Upper lobe of right lung (tissue), 1 donor: ENCODE measurements at places on chromosomes 6 and 20.

GRCh38 chr20:62606551-62607201 lies 35.6 kb upstream of the SLCO4A1 start:
- DNase-seq = no peak
- peaks cover 26% of the 10 kb centered on the region for H3K4me1 ChIP-seq
- H3K36me3 ChIP-seq = no peaks in the 10 kb centered on the region
- no peak overlapping the region for H3K27ac ChIP-seq
- H3K4me3 ChIP-seq = no peak overlapping the region
- H3K27me3 ChIP-seq = peaks cover 7% of the 10 kb centered on the region

DNA sequence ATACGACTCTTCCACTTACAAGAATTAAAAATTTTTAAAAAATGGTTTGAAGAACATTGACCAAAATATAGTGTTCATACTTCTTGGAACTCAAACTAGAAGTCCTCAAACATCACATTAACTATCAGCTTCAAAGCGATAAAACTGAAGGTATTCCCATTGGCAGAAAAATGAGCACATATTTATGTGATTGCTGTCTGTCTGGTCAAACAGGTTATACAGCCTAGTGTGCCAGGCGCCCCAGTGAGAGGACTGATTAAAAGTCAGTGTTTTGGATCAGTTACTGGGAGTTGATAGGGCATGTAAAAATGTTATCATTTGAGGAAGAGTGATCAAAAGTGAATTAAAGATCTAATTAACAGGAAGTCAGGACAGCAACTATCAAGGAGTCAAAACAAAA lies 738.8 kb downstream of the HDGFL1 start:
- no peaks in the 10 kb centered on the region for H3K4me1 ChIP-seq
- no peak overlapping the region for H3K27ac ChIP-seq
- H3K4me3 ChIP-seq = no peak overlapping the region
- H3K27me3 ChIP-seq = no peaks in the 10 kb centered on the region
- no peak for DNase-seq
- no peaks in the 10 kb centered on the region for H3K36me3 ChIP-seq

DNA sequence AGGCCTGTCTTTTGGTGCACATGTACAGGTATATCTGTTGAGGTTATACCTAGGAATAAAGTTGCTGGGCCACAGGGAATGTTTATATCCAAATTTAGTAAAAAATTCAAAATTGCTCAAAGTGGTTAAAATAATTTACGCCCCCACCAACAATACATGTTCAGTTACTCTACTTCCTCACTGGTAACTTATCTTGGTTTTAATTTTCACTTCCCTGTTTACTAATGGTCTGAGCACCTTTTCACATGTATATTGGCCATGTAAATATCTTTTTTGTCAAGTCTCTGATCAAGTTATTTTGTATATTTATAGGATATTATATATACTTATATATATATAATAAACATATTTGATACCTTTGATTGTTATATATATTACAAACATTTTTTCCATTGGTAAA lies 9.7 kb downstream of the PDE7B start:
- H3K4me1 ChIP-seq = no peaks in the 10 kb centered on the region
- H3K27ac ChIP-seq = no peak overlapping the region
- no peak for DNase-seq
- no peak overlapping the region for H3K4me3 ChIP-seq
- H3K27me3 ChIP-seq = no peaks in the 10 kb centered on the region

- H3K27ac ChIP-seq = no peak overlapping the region
- H3K4me1 ChIP-seq = no peaks in the 10 kb centered on the region
- DNase-seq = no peak
- H3K27me3 ChIP-seq = no peaks in the 10 kb centered on the region
Observed at GRCh38 chr6:58113960-58114359, 796.5 kb downstream of the PRIM2 start.

DNA sequence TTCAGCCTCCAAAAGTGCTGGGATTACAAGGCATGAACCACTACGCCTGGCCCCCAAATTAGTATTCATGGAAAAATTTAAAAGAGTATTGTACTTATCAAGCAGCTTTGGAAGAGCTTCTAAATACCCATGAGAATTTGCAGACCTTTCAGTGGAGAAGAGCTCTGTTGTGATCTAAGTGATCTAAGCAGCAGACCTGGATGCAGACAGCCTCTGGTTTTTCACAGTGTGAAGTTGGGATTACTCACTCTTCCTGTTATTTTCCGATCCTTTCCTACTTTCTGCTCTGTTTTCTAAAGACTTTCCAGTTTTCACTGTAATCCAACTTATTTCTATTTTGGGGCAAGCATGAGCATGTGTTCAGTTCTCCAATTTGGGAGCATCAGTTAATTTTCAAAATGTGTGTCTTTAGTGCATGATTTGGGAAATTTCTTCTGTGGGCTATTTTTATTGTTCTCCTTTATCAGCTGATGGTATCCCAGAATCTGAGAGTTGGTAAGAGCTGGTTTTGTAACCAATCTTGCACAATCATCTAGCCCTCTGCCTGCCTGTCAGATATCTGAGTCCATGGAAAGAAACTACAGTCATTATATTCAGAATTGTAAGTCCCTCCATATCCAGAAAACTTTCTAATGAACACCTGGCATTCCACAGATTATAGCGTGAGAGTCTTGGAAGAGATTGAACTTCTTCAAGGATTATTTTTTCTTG lies 207.7 kb upstream of the DTNBP1 start:
- H3K27ac ChIP-seq = no peak overlapping the region
- DNase-seq = no peak
- H3K36me3 ChIP-seq = no peaks in the 10 kb centered on the region
- H3K4me1 ChIP-seq = peaks cover 9% of the 10 kb centered on the region
- H3K27me3 ChIP-seq = no peaks in the 10 kb centered on the region

- H3K4me3 ChIP-seq = no peak overlapping the region
- H3K36me3 ChIP-seq = no peaks in the 10 kb centered on the region
- H3K27ac ChIP-seq = no peak overlapping the region
Observed at GRCh38 chr6:90072501-90072900, 178.2 kb downstream of the GJA10 start.

DNA sequence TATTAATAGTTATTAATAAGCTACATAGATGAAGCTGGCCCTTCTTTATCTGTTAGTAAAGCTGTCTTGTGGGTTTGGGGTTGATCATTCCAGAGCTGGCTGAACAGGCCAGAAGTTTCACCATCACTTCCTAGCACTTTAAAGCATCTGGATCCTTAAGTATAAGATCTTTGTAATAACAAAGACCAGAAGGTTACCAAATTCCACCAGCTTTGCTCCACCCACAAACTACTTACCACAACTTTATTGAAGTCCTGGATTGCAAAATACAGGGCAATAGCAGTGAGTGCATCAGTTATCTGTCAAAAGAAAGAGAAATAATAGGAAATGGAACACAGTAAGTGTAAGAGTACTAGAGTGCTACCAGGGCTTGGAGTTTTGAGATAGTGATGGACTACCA lies 33.0 kb downstream of the PIGU start:
- no peak for DNase-seq
- no peaks in the 10 kb centered on the region for H3K4me1 ChIP-seq
- no peaks in the 10 kb centered on the region for H3K36me3 ChIP-seq
- no peak overlapping the region for H3K27ac ChIP-seq
- no peaks in the 10 kb centered on the region for H3K27me3 ChIP-seq

DNA sequence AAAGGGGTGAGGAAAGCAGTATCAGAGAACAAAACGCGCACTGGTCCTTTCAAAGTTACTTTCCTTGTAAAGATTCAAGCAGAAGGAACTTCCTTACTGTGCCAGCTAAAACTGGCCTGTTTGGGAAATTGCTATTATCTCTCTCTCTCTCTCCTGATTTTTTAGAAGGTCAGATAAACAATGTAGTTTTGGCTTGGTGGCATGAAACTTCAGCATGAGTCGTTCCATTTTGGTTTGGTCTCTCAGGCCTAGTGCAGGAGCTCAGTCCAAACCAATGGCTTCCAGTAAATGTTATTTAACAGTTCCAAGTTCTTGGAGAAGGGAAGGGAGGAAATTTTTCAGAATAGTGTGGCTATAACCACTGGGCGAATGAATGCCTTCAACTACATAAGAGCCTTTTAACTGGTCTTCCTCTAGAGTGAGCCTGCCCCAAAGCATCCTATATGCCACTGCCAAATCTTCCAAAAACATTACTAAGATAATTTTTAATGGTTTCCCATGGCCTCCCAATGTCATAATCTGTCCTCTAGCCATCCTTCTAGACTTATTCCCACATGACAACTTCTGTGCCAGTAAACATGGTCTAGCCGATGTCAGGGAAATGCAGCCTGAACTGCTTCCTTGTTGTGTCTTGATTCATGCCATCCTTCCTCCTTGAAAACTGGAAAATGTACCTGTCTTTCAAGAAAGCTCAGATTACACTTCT lies 9.1 kb upstream of the SNX9 start:
- H3K4me3 ChIP-seq = no peak overlapping the region
- no peaks in the 10 kb centered on the region for H3K27me3 ChIP-seq
- H3K27ac ChIP-seq = peak overlapping the region; percentile 70

- H3K27me3 ChIP-seq = peaks cover 14% of the 10 kb centered on the region
- H3K4me1 ChIP-seq = no peaks in the 10 kb centered on the region
- H3K36me3 ChIP-seq = no peaks in the 10 kb centered on the region
- DNase-seq = no peak
Observed at GRCh38 chr6:32794510-32794909, 22.3 kb downstream of the HLA-DOB start.

DNA sequence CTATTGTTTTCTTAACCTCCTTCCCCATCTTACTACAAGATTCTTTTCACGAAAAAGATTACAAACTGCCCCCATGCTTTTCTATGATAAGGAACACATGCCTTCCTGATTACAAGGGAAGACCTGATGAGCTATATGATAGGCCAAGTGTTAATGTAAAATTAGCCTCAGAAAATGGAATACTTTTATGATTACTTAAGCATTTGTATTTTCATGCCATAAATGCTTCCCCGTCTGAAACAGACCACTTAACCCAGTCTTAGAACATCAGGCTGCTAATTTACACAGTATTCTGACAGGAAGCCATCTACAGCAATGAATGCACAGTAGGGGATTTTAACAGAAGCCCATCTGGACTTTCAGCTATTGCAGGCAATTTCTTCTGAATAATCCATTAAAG lies 274.9 kb downstream of the HAO1 start:
- no peak overlapping the region for H3K4me3 ChIP-seq
- H3K36me3 ChIP-seq = no peaks in the 10 kb centered on the region
- H3K27ac ChIP-seq = no peak overlapping the region
- no peaks in the 10 kb centered on the region for H3K4me1 ChIP-seq
- no peaks in the 10 kb centered on the region for H3K27me3 ChIP-seq
- no peak for DNase-seq

- no peaks in the 10 kb centered on the region for H3K4me1 ChIP-seq
- H3K27me3 ChIP-seq = no peaks in the 10 kb centered on the region
- H3K36me3 ChIP-seq = no peaks in the 10 kb centered on the region
- no peak overlapping the region for H3K27ac ChIP-seq
- H3K4me3 ChIP-seq = no peak overlapping the region
Observed at GRCh38 chr20:10201321-10201870, 17.2 kb upstream of the SNAP25 start.

GRCh38 chr6:111939902-111940301 lies 66.7 kb upstream of the FYN start:
- no peak overlapping the region for H3K4me3 ChIP-seq
- no peak overlapping the region for H3K27ac ChIP-seq
- no peaks in the 10 kb centered on the region for H3K36me3 ChIP-seq
- no peak for DNase-seq

- no peaks in the 10 kb centered on the region for H3K27me3 ChIP-seq
- H3K4me1 ChIP-seq = peaks cover 32% of the 10 kb centered on the region
- peaks cover 15% of the 10 kb centered on the region for H3K36me3 ChIP-seq
- no peak for DNase-seq
Observed at GRCh38 chr6:85672623-85673022, 29.9 kb upstream of the SYNCRIP start.

DNA sequence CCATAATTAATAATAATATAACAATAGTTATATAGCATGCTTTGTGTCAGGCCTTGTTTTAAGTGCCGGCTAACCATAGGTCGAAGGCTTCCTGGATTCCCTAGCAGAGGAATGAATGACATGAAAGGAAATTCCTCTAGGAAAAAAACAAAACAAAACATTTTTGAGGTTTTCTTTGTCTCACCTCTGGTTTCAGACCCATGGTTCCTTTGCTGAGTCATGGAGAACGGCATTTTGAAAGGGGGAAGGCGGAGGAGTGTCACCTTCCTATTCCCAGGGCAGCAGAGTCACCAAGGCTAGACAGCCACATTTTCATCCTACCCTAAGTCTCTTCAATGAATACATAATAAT lies 25.3 kb upstream of the CCND3 start:
- peaks cover 54% of the 10 kb centered on the region for H3K4me1 ChIP-seq
- no peak for DNase-seq
- peak overlapping the region; percentile 61 for H3K27ac ChIP-seq
- H3K36me3 ChIP-seq = no peaks in the 10 kb centered on the region
- no peak overlapping the region for H3K4me3 ChIP-seq

GRCh38 chr20:56579301-56579710 lies 46.3 kb downstream of the FAM209B start:
- no peak overlapping the region for H3K4me3 ChIP-seq
- H3K27ac ChIP-seq = no peak overlapping the region
- no peak for DNase-seq
- no peaks in the 10 kb centered on the region for H3K36me3 ChIP-seq

DNA sequence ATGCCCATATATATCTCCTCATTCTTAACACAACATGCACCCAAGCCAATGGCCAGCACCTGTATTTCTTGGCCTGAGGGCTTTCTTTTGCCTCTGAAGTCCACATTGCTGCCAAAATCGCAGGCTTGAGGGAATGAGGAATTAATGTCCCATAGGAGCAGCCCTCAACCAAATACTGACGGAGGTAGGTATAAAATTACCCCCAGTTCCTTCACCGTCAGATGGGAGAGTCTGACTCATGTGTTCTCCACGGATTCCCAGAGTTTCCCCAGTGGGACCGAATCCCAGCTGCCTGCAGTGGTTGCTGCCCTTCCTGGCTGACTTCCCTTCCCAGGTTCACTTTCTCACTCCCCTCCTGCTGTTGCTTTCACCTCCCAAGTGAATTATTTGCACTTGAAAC lies 602.2 kb upstream of the NOX3 start:
- peaks cover 6% of the 10 kb centered on the region for H3K4me1 ChIP-seq
- H3K27ac ChIP-seq = no peak overlapping the region
- H3K36me3 ChIP-seq = no peaks in the 10 kb centered on the region
- DNase-seq = no peak
- no peak overlapping the region for H3K4me3 ChIP-seq

- no peak overlapping the region for H3K27ac ChIP-seq
- no peaks in the 10 kb centered on the region for H3K27me3 ChIP-seq
- no peak overlapping the region for H3K4me3 ChIP-seq
- no peaks in the 10 kb centered on the region for H3K4me1 ChIP-seq
Observed at GRCh38 chr20:37480919-37481318, 40.1 kb upstream of the NNAT start.

GRCh38 chr20:59650418-59650817 lies 46.1 kb downstream of the PHACTR3 start:
- H3K4me3 ChIP-seq = no peak overlapping the region
- H3K27ac ChIP-seq = no peak overlapping the region
- no peaks in the 10 kb centered on the region for H3K4me1 ChIP-seq
